ENCODE measurements at places on chromosomes 1 and 21.
A peak's percentile ranks its signal among the peaks of the same experiment; 100 is the strongest.

DNA sequence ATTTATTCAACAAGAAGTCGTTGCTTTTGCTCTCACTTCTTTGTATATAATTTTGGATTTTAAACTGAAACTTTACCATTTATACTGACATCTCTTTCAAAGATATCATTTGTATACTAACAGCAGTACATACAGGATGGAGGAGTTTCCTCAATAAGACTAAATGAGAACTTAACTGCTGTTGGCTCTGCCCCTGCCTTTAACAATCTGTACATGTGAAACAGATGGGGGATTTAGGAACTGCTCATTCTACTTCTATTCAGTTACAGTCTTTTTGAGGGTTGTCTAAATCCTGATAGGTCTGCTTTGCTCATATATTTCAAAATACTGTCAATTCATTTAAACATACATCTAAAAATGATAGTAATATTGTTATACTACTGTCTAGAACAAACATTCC lies 663.2 kb downstream of the ADGRL2 start:
- DNase-seq: no peak

DNA sequence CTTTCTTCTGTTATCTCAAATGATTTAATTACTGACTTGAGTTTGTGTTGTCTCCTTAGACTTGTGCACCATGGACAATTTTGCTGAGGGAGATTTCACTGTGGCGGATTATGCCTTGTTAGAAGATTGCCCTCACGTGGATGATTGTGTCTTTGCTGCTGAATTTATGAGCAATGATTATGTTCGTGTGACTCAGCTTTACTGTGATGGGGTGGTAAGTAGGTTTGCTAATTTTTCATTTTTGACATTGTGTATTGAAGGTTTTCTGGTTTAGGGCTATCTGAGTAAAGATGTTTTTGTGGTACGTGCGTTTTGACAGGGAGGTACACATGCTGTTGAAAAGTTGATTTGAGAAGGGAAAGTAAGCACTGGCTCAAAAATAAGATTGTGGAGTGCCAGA lies 14.1 kb downstream of the TTC3 start:
- no peak for DNase-seq

DNA sequence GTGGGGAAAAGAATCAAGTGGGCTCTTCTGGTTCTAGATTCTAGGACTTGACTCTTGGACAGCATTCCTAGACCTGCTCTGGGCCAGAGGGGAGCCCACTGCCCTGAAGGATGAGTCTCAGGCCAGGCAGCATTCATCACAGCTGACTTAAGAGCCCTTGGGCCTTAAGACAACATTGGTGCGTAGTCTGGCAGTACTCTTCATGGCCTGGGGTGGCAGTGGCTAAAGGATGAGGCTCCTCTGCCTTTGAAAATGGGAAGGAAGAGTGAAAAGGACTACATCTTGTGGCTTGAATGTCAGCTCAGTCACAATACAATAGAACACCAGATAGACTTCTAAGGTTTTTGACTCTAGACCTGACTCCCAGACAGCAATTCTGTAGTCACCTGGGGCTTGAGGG lies 1415.1 kb upstream of the PRMT6 start:
- DNase-seq: no peak

- DNase-seq: peak; percentile 91
Observed at GRCh38 chr1:22416555-22417454, 34.8 kb upstream of the ZBTB40 start.

GRCh38 chr1:71001624-71002023 lies 46.0 kb downstream of the PTGER3 start:
- DNase-seq: no peak

DNA sequence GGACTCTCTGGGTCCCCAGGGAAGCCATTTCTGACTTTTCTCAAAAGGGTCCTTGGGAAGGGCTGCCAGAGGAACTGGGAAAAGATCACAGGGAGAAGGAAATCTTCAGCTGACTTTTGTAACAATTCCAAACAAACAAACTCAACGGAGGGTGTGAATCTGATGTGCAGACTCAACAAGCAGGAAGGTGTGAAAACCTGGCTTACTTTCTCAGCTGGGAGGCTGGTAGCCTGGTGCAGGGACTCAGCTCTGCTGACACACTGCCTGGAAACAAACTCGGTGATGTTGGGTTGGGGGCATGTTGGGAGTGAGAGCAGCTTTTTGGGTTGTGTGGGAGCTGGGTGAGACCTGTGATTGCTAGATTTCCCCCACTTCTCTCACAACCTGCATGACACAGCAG lies 10.2 kb upstream of the HSD3B2 start:
- DNase-seq: no peak

GRCh38 chr1:221439747-221440501 lies 302.0 kb downstream of the DUSP10 start:
- DNase-seq: no peak

- DNase-seq: no peak
Observed at GRCh38 chr1:93275634-93276295, 69.9 kb upstream of the DR1 start.

- DNase-seq: peak; percentile 97
Observed at GRCh38 chr1:46246548-46247435, 771 bp upstream of the RAD54L start.

DNA sequence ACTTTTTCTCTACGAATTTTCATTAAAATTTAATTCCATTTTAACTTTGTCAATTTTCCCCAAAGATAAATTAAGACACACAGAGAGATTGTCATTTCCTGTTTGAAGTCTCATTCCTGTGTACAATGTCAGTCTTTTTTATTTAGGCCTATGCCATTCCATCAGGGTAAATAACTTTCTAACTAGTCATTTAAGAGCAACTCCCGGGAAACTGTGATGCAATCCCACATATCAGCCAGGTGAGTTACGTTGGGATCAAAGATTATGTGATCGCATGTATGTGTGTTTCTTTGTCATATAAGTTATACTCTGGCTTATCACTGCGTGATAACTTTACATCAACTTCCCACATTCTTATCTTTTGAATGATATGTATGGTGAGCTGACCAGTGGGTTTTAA lies 86.1 kb upstream of the S1PR1 start:
- no peak for DNase-seq

DNA sequence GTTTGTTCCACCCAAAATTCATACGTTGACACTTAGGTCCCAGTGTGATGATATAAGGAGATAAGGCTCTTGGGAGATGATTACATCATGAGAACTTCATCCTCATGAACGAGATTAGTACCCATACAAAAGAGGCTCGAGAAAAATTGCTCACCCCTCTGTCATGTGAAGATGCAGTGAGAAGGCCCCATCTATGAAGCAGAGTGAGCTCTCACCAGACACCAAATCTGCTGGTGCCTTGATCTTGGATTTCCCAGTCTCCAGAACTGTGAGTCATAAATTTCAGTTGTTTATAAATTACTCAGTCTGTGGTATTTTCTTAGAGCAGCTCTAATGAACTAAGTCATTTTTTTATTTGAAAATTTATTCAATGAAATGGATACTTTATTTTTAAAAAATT lies 42.6 kb upstream of the USP25 start:
- DNase-seq: no peak

DNA sequence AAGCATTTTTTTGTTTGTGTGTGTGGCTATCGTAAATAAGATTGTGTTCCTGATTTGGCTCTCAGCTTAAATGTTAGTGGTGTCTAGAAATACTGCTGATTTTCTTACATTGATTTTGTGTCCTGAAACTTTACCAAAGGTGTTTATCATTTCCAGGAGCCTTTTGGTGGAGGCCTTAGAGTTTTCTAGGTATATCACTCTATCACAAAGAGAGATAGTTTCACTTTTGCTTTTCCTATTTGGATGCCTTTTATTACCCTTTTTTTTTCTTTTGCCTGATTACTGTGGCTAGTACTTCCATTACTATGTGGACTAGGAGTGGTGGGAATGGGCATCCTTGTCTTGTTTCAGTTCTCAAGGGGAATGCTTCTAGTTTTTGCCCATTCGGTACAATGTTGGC lies 109.6 kb downstream of the S1PR1 start:
- DNase-seq: no peak

- DNase-seq: no peak
Observed at GRCh38 chr1:225435957-225436392, 8.1 kb upstream of the LBR start.

DNA sequence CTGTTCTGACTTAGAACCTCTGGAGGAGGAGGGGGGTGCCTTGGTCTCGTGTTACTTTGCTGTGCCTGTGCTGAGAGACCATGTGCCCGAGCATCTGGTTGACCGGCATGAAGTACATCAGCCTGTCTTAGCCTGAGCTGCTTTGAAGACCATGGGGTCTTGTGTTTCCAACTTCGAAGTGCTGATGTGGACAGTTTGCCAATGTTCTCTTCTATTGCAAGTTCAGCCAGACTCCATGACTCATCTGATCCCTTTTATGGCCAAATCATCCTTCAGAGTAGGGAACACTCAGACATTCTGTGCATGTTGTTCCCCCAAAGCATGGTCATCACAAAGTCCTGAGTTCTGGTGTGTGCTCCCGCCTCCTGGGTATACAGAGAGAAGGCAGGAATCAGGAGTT lies 6.0 kb upstream of the PLA2G2C start:
- no peak for DNase-seq

- DNase-seq: peak; percentile 58
Observed at GRCh38 chr1:109910963-109911798, 532 bp downstream of the CSF1 start.

DNA sequence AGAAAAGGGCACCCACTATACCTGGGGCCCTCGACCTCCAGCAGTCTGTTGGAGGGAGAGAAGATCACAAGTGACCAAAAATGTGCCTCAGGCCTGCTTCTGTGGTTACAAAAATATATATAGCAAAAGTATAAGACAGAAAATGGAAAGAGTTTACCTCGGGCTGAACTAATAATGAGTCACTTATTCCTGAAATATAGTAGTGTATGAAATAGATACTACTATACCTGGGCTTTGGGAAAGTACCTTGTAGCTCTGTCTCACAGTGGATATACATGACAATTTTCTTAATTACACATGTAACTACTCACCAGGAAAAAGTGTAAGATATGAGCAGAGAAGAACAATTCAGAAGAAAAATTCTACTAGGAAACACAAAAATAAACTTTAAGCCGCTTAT lies 7.3 kb upstream of the APCS start:
- no peak for DNase-seq

GRCh38 chr1:1427106-1427819 lies 6.2 kb upstream of the ANKRD65 start:
- DNase-seq: peak; percentile 89

DNA sequence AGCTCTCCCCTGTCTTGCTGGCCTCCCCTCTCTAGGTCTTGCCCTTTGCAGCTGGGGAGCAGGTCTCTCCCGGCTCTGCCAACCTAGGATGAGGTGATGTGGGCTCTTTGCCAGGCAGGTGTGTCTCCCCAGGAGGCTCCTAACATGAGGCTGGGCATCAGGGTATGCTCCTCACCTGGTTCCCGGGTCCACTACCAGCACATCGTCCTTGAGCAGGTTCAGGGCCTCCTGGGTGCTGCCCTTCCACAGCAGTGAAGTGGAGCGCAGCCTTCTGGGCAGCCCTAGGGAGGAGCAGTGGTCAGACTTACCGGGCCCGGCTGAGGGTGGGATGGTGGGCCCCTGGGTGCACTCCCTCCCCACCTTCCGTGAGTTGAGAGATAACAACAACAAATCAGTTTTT lies 17.5 kb downstream of the LACTBL1 start:
- no peak for DNase-seq

- no peak for DNase-seq
Observed at GRCh38 chr1:171107262-171107940, 16.7 kb downstream of the FMO3 start.

GRCh38 chr1:54488065-54488750 lies 59.8 kb upstream of the ACOT11 start:
- peak; percentile 97 for DNase-seq

DNA sequence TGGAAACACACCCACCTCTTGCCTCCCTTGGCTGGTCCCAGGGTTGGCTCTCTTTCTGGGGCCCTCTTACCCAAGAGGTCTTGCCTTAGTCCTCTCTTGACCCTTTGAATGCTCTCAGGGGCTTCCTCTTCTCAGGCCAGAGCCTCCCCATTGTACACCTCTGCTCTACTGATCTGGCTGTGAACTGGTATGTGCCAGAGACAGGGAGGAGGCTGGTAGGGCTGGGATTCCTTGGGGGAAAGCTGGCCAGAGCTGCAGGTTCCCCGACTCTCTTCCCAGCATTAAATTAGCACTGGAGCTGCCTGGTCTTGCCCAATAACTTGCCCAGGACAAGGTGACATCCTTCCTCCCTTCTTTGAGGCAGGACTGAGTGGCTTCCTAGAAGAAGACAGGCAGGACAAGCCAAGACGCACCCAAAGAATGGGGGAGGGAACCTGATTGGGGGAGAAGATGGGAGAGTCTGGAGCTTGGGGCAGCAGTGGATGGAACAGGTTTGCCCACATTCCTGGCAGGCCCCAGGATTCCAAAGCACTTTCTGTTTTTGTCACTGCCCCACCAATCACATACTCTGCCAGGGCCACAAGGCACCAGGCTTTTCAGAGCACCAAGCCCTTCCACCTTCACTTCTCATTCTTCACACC lies 37.2 kb upstream of the CITED4 start:
- no peak for DNase-seq

DNA sequence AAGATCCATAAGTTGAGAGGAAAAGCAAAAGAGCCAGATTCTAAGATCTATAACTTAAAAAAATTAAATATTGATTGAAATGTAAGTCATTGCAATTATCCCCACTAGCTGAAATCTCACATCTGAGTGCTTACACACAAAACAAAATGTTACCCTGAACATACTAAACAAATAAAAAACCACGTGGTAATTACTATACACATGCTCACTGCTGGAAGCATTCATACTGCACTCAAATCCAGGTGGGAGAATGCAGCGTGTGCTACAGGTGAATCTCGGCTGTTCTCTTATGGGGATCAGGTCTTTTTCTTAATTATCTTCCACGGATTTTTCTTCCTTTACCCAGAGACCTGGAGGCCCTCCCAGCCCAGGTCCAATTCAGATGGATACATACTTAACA lies 74.3 kb downstream of the SDC3 start:
- no peak for DNase-seq

DNA sequence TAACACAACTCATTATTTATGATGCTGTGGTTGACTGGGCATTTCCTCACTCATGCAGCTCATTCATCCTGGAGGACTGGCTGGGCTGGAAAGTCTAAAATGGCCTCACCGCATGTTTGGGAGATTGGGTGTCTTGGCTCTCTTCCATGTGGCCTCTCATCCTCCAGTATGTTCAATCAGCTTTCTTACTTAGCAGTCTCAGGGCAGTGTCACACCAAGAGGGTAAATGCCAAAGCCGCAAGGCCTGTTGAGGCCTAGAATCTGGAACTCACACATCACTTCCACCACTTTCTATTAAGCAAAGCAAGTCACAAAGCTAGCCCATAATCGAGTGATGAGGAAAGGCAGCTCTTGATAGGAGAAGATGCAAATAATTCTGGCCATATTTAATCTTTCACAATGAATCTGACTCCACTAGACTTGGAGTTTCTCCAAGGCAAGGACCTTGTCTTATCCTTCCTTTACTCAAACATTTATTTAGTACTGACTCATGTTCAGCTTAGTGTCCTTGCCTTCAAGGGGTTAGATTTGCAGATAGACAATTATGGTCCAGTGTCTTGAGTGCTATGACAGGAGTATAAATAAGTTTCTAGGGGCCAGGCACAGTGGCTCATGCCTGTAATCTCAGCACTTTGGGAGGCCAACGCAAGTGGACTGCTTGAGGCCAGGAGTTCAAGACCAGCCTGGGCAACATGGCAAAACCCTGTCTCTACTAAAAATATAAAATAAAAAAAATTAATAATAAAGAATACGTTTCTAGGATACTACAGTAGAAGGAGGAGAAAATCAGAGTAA lies 45.1 kb downstream of the TMEM53 start:
- no peak for DNase-seq

GRCh38 chr1:38940339-38941047 lies 1.1 kb downstream of the RHBDL2 start:
- DNase-seq: no peak
